ENCODE measurements at places on chromosomes 11 and 22. TPM values are rescaled to one million over a fixed set of nuclear protein-coding genes. Genes with fewer than 3 reads are reported as not detected.

GRCh38 chr22:22349455-22349836 is 104.9 kb downstream of the VPREB1 start:
- peaks cover 10% of the 10 kb centered on the region for H3K27me3 ChIP-seq
- H3K36me3 ChIP-seq = no peaks in the 10 kb centered on the region
- H3K27ac ChIP-seq = no peak overlapping the region
- H3K4me3 ChIP-seq = no peak overlapping the region
- DNase-seq = no peak

DNA sequence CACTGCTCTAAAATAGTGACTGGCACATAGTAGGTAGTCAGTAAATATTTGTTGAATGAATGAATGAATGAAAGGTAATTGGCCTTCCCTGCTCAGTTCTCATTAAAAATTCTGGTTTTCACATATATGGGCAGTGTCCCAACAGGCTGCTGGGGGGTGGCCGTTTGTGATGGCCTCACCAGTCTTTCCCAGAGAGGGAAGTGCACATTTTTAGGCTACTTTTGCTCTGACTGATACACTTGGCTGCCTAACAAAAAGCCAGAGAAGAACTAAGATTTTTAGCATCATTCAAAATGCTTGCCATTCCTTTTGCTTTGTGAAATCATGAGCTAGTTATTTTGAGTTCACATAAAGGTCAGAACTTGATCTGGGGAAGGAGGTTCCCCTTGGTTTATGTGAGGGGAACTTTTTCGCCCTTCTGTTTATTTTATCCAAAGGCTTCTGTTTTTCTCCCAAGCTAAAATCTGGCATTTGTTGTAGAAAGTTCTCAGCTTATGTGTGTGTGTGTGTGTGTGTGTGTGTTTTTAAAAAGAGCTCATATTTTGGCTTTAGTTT is 83.1 kb downstream of the PTPRJ start:
- H3K36me3 ChIP-seq = no peaks in the 10 kb centered on the region
- H3K27ac ChIP-seq = no peak overlapping the region
- H3K4me1 ChIP-seq = peaks cover 43% of the 10 kb centered on the region
- no peak overlapping the region for H3K4me3 ChIP-seq

NAALAD2 gene
- not detected for total RNA-seq

BLID gene
- not detected for total RNA-seq

DNA sequence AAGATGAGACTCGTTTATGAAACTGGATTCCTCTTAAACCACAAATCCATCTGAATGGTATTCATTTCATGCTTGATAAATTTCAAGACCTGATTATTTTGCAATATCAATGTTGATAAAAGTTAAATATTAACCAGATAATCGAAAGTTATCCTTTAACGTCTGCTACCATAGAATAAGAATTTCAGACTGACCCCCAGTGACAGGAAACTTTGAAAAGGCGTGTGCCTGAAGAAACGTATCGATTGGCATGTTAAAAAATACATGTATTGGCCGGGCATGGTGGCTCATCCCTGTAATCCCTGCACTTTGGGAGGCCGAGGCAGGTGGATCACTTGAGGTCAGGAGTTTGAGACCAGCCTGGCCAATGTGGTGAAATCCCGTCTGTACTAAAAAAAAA is 13.9 kb downstream of the SCGB1A1 start:
- DNase-seq = no peak
- no peaks in the 10 kb centered on the region for H3K36me3 ChIP-seq
- H3K4me3 ChIP-seq = no peak overlapping the region
- H3K4me1 ChIP-seq = peaks cover 4% of the 10 kb centered on the region
- H3K27me3 ChIP-seq = no peaks in the 10 kb centered on the region

GRCh38 chr11:99638073-99638553 is 617.4 kb downstream of the CNTN5 start:
- H3K36me3 ChIP-seq = no peaks in the 10 kb centered on the region
- no peak overlapping the region for H3K27ac ChIP-seq
- no peaks in the 10 kb centered on the region for H3K4me1 ChIP-seq
- H3K4me3 ChIP-seq = no peak overlapping the region
- no peaks in the 10 kb centered on the region for H3K27me3 ChIP-seq
- DNase-seq = no peak

GRCh38 chr11:112166562-112166961 is 610 bp upstream of the TEX12 start:
- H3K4me3 ChIP-seq = no peak overlapping the region
- no peaks in the 10 kb centered on the region for H3K36me3 ChIP-seq
- no peaks in the 10 kb centered on the region for H3K27me3 ChIP-seq
- no peak for DNase-seq
- H3K27ac ChIP-seq = no peak overlapping the region
- H3K4me1 ChIP-seq = no peaks in the 10 kb centered on the region

DNA sequence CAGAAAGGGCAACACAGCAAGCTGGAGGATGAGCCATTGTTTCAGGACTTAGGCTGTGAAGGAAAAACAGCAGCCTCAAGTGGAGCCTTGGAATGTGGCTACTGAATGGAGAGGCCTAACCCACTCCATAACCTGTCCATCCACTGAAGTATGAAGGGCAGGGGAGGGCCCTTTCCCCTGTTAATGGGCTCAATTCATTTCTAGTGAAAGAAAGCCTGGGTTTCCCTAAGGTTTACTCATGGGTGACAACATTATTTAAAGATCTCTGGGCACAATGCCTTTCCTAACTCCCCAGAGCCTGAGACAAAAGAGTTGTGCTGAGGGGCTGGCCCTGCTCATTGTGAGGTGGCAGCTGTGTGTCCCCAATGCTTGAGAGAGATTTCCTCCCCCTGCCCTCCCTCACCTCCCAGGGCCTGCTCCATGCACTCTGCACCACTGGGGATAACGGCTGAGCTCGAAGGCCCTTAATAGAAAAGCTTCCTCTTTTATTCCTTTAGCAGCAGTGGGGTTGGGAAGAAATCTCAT is 83.8 kb downstream of the ME3 start:
- H3K4me3 ChIP-seq = no peak overlapping the region
- no peak overlapping the region for H3K27ac ChIP-seq
- H3K36me3 ChIP-seq = no peaks in the 10 kb centered on the region

- no peaks in the 10 kb centered on the region for H3K27me3 ChIP-seq
- H3K4me1 ChIP-seq = peaks cover 26% of the 10 kb centered on the region
- no peak overlapping the region for H3K4me3 ChIP-seq
- H3K27ac ChIP-seq = no peak overlapping the region
These were observed 2.2 kb downstream of the CYB561A3 start for GRCh38 chr11:61359516-61359915.

GRCh38 chr11:112777283-112777751 is 183.9 kb upstream of the NCAM1 start:
- DNase-seq = no peak
- H3K4me1 ChIP-seq = no peaks in the 10 kb centered on the region
- no peaks in the 10 kb centered on the region for H3K36me3 ChIP-seq

SHANK3 gene
- total RNA-seq = 0.67 TPM

GRM5 gene
- not detected for total RNA-seq

DNA sequence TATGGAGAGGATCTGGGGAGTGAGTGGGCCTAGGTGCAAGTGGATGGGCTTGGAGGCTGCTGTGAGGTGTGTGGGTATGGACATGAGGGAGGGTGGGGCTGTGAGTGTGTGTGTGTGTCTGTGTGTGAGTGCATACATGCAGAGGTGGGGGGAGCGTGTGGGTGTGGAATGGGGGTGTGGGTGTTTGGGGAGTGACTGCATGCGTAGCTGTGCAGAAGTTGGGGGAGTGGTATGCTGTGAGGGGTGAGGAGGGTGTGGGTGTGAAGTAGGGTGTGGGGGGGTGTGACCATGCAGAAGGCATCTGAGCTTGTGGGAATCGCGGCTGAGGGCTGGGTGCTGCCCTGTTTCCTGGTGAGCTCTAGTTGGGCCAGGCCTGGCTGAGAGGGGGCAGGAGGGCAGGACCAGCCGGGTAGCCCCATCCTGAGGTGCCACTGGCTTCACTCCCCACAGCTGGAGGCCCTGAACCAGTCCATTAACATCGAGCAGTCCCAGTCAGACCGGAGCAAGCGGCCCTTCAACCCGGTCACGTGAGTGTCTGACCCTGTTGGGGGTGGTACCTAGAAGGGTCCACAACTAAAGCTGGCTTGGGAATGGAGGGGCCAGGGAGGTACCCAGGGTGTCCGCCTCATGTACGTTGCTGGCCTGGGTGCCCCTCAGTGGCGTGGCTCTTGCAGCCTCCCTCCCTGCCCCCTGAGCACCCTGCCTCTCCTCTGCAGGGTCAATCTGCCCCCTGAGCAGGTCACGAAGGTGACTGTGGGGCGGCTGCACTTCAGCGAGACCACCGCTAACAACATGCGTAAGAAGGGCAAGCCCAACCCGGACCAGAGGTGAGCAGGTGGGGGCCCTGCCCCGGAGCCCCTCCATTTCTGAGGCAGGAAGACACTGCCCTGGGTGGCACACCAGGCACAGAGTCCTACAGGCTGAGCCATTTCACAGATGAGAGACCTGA is 16.5 kb downstream of the TMEM258 start:
- no peaks in the 10 kb centered on the region for H3K36me3 ChIP-seq
- DNase-seq = no peak
- no peak overlapping the region for H3K4me3 ChIP-seq
- peaks cover 20% of the 10 kb centered on the region for H3K4me1 ChIP-seq
- H3K27ac ChIP-seq = no peak overlapping the region
- no peaks in the 10 kb centered on the region for H3K27me3 ChIP-seq

GRCh38 chr11:126592496-126593410 is 237.3 kb downstream of the ST3GAL4 start:
- no peak overlapping the region for H3K27ac ChIP-seq
- no peak for DNase-seq
- H3K4me3 ChIP-seq = no peak overlapping the region
- H3K27me3 ChIP-seq = no peaks in the 10 kb centered on the region
- no peaks in the 10 kb centered on the region for H3K4me1 ChIP-seq
- H3K36me3 ChIP-seq = no peaks in the 10 kb centered on the region

DNA sequence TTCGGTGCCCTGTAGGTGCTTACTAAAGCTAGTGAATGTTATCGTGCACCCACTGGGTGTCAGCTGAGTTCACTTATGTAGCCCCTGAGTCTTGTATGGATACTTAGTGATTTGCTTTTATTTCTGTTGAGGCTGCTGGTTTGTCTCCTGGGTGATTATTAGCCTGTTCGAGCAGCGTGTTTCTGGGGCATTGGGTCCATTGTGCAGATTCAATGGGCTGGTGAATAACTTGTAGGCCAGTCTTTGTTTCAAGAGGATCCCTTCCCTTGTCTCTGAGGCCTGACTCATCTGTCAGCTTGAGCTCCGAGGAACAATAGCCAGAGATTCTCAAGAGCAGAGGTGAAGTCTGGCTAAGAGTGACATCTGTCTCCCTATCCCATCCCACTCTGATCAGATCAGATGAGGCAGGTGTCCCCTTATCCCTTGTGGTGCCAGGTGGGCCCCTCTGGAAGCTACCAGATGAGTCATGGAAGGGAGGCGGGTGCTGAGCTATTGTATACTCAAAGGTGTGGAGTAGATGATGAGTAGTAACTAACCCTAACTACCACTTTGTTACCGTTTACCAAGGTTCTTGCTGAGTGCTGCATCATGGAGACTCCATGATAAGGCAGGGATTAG is 3.7 kb downstream of the MIAT start:
- no peak overlapping the region for H3K27ac ChIP-seq
- no peaks in the 10 kb centered on the region for H3K27me3 ChIP-seq
- H3K36me3 ChIP-seq = peaks cover 11% of the 10 kb centered on the region
- peaks cover 48% of the 10 kb centered on the region for H3K4me1 ChIP-seq
- no peak overlapping the region for H3K4me3 ChIP-seq

TEX54 gene
- not detected for total RNA-seq

GRCh38 chr11:129861702-129862522 is 33.5 kb downstream of the NFRKB start:
- H3K27me3 ChIP-seq = no peaks in the 10 kb centered on the region
- peaks cover 42% of the 10 kb centered on the region for H3K36me3 ChIP-seq
- peaks cover 9% of the 10 kb centered on the region for H3K4me1 ChIP-seq
- H3K4me3 ChIP-seq = no peak overlapping the region
- H3K27ac ChIP-seq = no peak overlapping the region

RHOD gene
- not detected for total RNA-seq

DNA sequence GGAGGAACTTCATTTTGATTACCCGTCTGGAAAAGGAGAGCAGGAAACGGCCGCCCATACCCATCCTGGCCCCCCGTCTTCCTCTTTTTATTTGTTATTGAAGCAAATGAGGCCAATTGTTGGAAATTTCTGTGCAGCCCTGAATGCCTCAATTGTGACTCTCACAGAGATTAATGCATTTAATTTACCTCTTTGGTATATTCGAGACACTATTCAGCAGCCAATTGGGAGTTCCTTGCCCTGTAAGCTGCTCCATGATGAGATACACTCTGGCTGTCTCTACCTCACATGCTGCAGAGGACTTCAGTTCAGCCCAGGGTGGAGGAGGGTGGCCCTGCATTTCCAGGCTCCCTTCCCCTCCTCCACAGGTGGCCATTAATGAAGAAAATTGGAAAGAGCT is 60.6 kb upstream of the NTM start:
- H3K36me3 ChIP-seq = no peaks in the 10 kb centered on the region
- H3K27ac ChIP-seq = no peak overlapping the region
- no peaks in the 10 kb centered on the region for H3K27me3 ChIP-seq
- no peak overlapping the region for H3K4me3 ChIP-seq
- H3K4me1 ChIP-seq = no peaks in the 10 kb centered on the region

APOL5 gene
- total RNA-seq = not detected

TMPRSS4 gene
- not detected for total RNA-seq

DNA sequence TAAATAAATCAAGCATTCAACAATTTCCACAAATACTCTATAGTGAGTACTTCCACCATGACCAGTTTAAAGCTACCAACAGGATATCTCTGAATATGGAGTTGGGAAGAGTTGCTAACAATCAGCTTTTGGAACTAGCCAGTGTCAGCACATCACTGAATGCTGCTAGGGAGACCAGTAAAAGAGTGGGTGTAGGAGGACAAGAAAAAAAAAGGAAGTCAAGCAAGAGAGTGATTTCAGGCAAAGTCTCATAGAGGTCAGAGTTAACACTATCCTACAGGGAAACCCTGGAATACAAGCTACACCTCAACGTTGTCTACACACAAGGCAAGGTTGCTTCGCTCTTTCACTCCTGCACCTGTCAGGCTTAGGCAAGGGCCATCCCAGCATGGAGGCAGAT is 24.2 kb downstream of the EIF3F start:
- no peak overlapping the region for H3K4me3 ChIP-seq
- H3K36me3 ChIP-seq = no peaks in the 10 kb centered on the region
- H3K27ac ChIP-seq = no peak overlapping the region
- no peaks in the 10 kb centered on the region for H3K4me1 ChIP-seq
- no peak for DNase-seq

CELSR1 gene
- total RNA-seq = 0.76 TPM

DNA sequence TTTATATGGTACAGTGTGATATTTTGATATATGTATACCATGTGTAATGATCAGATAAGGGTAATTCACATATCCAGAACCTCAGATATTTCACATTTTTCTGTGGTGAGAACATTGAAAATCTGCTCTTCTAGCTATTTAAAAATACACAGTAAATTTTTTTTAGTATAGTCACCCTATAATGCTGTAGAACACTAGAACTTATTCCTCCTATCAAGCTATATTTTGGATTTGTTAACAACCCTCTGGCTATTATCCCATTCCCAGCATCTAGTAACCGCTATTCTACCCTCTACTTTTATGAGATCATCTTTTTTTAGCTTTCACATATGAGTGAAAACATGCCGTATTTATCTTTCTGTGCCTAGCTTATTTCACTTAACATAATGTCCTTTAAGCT is 65.5 kb upstream of the SYT9 start:
- no peak overlapping the region for H3K27ac ChIP-seq
- no peak for DNase-seq
- no peaks in the 10 kb centered on the region for H3K27me3 ChIP-seq
- no peak overlapping the region for H3K4me3 ChIP-seq
- no peaks in the 10 kb centered on the region for H3K36me3 ChIP-seq

USH1C gene
- not detected for total RNA-seq

TUBA8 gene
- total RNA-seq = 2.3 TPM

HMOX1 gene
- total RNA-seq = not detected

BEST1 gene
- total RNA-seq = 0.15 TPM

GRCh38 chr11:134581121-134581626 is 169.1 kb upstream of the B3GAT1 start:
- H3K4me1 ChIP-seq = no peaks in the 10 kb centered on the region
- no peaks in the 10 kb centered on the region for H3K27me3 ChIP-seq
- DNase-seq = no peak
- no peaks in the 10 kb centered on the region for H3K36me3 ChIP-seq
- no peak overlapping the region for H3K27ac ChIP-seq

Data from CD4-positive, CD25-positive, alpha-beta regulatory T cell (primary cell).